ENCODE measurements at places on chromosomes 3 and 15.

DNA sequence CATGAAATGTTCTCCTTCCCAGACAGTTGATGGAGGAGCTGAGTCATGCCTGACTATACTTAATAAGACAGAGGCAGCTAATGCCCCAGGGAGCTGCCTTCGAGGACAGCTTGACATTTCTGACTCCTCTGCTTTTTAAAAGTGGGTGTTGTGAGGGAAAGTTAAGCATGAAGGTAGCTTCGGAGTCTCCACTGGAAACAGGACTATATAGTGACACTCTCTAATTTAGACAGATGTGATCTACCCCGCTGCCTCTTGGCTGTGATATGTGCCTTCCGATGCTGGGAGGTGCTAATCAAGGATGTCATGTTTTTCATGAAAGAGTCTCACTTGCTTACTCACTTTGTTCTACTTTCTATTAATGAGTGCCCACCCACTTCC lies 72.7 kb downstream of the IL1RAP start:
- DNase-seq, result no peak

DNA sequence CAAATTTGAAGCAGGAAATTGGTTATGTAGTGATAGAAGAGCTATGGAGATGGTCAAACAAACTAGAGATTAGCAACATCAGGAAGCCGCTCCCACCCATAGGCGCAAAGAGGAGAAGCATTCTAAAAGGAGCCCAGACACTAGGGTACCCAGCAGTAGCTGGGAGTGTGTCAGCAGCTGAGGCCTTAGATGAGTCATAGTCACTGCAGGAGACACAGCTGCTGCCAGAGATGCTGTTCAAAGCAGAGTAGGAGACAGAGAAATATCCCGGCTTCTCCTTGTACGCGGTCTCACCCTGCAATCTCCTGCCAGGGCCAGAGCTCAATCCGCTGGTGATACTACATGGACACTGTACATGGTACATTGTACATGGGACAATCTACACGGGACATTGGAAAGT lies 61.9 kb downstream of the VGLL3 start:
- no peak for DNase-seq

- no peak for DNase-seq
These were observed 291.3 kb upstream of the TRIM42 start for GRCh38 chr3:140386357-140387100.

DNA sequence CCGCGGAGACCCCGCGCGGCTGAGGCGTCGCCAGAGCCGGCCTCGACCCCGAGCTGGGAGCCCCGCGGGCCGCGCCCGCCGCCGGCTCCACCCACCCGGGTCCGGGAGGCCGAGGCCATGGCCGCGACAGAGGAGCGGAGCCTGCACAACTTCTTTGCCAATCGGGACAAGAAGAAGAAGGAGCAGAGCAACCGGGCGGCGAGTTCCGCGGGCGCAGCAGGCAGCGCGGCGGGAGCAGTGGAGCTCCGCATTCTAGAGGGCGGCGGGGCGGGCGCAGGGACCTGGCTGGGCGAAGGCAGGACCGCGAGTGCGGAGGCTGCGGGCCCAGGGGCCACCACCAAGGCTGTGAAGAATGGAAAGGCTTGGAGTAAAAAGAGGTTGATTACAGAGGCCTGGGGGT lies 37.6 kb upstream of the EPHA6 start:
- DNase-seq, result no peak

DNA sequence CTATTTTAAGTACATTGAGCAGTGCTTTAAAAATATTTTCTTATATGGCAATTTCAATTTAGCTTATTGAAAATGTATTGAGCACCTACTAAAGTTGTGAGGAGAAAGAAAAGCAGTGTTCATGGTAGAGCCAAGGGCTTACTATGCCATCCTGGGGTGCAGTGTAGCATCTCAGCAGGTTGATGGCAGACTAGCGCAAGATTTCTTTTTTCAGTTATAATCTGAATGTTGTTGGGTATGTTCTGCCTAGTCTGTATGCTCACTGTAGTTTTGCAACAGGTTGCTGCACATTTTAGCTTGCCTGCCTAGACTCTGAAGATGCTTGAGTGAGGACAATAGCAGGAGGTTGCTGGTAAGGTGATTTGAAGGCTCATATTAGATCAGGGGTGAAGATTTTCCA lies 103.1 kb upstream of the UNC13C start:
- no peak for DNase-seq

DNA sequence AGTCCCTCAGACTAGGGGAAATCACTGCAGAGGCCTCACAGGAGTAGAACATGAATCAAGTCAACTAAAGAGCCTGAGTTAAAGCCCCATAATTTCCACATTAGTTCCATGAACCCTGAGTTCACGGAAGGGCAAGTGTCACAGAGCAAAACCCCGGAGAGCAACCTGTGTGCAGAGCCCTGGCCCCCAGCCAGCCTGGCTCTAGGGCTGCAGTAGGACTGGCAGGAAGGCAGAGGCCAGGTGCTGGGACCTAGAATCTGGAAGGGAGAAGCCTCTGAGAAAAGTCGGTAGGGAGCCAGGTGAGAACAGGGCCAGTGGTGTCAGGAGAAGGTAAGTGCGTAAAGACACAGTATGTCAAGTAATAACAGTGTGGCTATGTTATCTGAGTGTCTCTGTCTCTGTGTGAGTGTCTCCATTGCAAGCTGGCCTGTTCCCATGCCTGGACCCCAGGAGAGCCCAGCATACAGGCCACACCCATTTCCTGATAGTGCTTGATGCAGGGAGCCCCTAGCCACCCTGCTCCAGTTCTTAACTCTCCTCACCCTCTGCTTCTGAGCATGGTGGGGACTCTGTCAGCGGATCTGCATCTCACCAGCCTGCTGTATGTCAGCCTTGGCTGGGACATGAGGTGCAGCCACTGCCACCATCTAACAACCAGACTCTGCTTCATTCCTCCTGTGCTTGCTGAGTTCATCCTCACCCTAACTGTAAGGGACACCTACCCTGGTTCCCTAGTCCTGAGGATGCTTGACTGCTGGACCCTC lies 11.3 kb upstream of the MANF start:
- DNase-seq, result no peak

- no peak for DNase-seq
These were observed 27.4 kb downstream of the SRGAP3 start for GRCh38 chr3:9222049-9222448.

- DNase-seq, result no peak
These were observed 185.8 kb downstream of the KCNH8 start for GRCh38 chr3:19334120-19334519.

DNA sequence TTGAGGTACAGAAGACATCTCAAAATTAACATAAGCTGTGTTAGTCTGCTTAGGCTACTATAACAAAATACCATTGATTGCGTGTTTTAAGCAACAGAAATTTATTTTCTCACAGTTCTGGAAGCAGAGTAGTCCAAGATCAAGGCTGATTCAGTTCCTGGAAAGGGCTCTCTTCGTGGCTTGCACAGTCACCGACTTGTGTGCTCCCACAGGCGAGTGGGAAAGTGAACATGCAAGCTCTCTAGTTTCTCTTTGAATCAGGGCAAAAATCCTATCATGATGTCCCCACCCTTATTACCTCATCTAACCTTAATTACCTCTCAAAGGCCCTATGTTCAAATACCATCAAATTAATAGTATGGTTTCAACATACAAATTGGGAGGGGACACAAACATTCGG lies 505.9 kb downstream of the ZIC1 start:
- no peak for DNase-seq

DNA sequence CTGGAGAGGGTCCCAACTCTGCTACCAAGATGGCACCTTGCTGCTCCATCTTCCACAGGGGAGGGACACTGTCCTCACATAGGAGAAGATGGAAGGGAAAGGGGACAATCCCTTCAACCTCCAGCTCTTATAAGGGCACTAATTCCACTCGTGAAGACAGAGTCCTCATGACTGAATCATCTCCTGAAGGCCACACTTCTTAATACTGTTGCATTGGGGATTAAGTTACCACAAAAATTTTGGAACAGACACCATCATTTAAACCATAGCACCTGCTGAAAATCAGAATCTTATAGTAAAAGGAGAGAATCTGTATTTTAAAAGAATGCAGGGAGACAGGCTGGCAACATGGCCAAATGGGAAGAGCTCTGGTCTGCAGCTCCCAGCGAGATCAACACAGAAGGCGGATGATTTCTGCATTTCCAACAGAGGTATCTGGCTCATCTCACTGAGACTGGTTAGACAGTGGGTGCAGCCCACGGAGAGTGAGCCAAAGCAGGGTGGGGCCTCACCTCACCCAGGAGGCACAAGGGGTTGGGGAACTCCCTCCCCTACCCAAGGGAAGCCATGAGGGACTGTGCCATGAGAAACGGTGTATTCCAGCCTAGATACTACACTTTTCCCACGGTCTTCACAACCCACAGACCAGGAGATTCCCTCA lies 69.4 kb upstream of the LIPC start:
- DNase-seq, result no peak

DNA sequence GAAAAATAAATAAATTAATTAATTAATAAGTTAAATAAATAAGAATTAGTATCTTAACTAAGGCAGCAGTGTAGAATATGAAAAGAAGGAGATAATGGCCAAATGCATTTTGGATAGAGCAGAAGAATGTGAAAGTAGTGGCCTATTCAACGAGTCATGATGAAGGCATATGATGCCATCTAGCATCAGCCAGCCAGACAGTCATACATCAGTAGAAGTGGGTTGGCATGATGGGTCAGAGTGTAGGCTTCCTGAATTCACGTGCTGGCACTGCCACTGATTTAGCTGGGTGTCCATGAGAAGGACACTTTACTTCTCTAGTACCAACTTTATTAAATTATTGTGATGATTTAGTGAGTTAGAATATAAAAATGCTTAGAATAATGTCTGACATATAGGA lies 256.1 kb upstream of the ARPP21 start:
- no peak for DNase-seq

DNA sequence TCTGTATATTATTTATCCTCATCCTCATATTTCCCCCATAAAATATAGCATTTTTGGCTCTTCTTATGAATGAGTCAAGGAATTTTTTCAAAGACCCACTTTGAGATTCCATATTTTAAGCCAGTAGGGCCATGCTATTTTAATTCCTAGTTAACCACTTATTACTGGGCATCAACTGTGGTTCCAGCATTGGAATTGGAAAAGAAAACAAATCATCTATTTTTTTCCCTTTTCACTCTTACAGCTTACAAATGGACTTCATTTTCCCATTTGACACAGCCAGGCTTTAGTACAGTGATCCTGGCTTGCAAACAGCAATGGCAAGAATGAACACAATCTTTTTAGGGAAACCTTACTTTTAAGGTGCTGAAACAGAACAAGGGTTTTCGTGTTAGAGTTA lies 19.4 kb upstream of the PLCL2 start:
- no peak for DNase-seq
